Progenitor cell of endocrine pancreas (in vitro differentiated cells): ENCODE measurements at places on chromosomes 2 and 18. TPM values are rescaled to one million over a fixed set of nuclear protein-coding genes. Genes with fewer than 3 reads are reported as not detected.

DNA sequence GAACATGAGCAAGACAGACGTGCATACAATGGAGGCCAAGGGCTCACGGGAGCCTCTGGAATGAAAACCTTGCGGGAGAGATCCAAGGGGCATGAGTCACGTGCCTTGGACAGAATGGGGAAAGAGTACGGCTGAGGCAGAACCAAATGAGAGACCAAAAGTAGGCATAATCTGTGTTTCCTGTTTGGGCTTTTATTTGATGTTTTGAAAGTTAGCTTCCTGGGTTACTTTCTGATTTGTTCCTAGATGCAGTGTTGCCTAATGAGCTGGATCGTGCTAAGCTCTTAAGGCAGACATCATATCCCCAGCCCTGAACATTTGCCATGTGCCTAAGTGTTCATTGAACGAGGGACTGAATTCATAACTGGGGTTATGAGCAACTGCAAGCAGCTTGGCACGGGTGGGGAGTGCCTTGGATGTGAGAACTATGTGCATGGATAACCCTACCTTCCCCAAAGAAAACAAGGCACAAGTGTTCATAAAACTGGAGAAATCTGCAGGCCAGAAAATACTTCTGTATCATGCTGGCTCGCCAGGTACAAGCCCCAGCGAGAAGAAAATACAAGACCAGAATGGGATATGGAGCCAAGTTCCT lies 60.3 kb upstream of the RPL31 start:
- no peaks in the 10 kb centered on the region for H3K36me3 ChIP-seq
- peaks cover 18% of the 10 kb centered on the region for H3K27me3 ChIP-seq
- H3K4me3 ChIP-seq: no peak overlapping the region
- no peak overlapping the region for H3K27ac ChIP-seq
- H3K4me1 ChIP-seq: peaks cover 2% of the 10 kb centered on the region

DNA sequence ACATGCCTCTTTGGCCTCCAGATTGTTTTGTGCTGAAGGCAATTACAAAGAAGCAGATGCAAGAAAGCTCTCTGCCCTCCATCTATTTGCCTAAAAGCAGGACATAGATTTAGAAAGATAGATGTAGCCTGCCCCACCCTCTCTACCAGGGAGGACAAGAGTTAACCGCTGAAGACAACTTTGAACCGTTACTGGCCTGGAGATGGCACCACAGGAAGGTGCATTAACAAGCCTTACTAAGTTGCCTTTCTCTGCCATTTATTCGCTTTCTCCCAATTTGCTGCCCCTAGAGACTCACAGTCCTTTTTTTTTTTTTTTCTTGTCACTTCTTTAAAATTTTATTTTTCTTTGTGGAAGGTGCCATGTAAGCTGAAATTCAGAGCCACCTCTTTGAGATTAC lies 28.8 kb upstream of the RMDN2 start:
- no peaks in the 10 kb centered on the region for H3K27me3 ChIP-seq
- peaks cover 4% of the 10 kb centered on the region for H3K4me1 ChIP-seq
- peaks cover 2% of the 10 kb centered on the region for H3K36me3 ChIP-seq

GRCh38 chr2:110099038-110099425 lies 16.6 kb downstream of the MALL start:
- H3K27me3 ChIP-seq: peaks cover 3% of the 10 kb centered on the region
- H3K27ac ChIP-seq: no peak overlapping the region
- no peaks in the 10 kb centered on the region for H3K36me3 ChIP-seq

DNA sequence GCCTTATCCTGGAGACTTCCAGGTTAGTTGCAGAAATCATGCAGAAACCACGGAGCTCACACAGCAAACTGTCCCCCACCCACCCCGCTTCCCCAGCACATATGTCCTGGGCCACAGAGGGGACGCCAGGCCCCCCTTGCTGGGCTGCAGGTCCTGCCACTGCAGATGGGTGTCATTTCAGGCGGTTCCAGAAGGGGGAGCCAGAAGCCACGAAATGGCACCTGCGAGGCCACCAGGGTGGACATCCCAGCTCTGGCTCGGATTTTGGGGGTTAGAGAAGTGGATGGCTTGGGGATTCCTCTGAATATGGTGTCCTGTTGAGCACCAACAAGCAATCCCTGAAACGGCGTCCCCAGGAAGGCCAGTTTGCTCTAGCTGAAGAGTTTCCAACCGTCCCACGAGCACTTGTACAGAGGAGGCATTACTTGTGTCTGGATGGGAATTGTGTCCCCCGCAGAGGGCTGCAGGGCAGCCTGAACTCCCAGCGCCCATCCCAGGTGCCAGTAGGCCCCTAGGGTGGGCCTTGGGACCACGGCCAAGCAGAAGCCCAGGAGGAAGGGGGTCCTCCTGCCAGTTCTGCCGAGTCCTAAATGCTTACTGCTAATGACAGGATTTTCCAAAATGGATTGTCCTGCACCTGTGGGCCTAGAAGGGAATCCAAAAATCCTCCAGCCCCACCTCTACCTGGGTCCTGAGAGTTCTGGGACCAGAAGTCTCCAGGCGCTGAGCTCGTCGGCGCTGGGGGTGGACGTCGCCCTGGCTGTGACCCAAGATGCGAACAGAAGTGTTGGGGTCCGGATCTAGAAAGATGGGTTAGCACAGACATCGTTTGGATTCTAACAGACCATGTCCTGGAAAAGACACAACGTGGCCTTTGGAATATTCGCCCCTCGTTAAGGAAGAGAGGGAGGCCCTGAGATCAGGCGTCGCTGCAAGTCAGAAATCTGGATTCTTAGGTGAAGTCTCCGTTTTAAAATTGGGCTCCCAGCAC lies 14.6 kb upstream of the NFATC1 start:
- peak; percentile 80 for DNase-seq
- H3K4me3 ChIP-seq: no peak overlapping the region
- H3K4me1 ChIP-seq: no peaks in the 10 kb centered on the region
- H3K27ac ChIP-seq: no peak overlapping the region

DNA sequence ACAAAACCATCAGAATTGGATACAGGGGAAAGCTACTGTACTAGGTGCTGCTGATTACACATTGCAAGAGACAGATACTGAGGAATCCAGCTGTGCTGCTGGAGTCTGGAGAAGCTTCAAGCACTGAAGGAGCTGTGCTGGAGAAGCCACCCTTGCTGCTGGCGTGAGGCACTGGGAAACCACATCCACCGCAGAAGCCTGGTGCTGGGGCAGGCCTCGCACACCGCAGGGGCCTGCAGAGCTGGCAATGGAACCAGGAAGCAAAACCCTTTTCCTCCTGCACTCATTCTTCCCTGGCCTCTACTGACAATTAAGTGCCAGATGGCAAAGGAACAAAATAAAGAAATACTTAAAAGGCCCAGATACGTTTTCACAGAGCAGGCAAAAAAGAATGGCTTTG lies 94.4 kb upstream of the MSH6 start:
- H3K4me3 ChIP-seq: no peak overlapping the region
- no peaks in the 10 kb centered on the region for H3K4me1 ChIP-seq
- H3K27ac ChIP-seq: no peak overlapping the region

DNA sequence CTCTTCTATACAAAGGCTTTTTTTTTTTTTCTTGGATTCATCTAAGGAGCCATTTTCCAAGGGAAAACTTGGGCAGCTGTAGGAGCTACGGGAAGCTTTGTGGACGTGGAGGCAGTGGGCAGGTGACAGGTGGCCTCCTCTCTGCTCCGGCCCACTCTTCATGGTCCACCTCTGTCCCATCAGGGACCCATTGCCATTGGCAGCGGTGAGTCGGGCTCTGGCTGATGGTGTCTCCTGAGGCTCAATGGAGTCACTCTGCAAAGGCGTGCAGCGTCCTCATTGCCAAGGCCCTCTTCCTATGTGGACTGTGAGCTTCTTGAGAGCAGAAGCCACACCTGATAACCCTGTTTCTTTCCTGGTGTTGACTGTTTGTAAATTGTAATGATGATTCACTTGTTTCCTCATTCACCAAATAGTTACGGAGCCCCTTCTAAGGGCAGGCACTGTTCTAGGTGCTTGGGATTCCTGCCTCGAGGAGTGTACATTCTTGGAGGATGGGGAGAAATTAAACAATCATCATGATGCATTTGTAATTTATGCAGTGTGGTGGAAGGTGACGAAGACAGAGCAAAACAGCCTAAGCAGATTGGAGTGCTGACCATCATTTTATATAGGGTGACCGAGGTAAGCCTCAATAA lies 240.3 kb upstream of the HS6ST1 start:
- no peak for DNase-seq
- H3K4me3 ChIP-seq: no peak overlapping the region
- H3K27me3 ChIP-seq: peaks cover 17% of the 10 kb centered on the region
- H3K27ac ChIP-seq: no peak overlapping the region
- H3K36me3 ChIP-seq: no peaks in the 10 kb centered on the region
- no peaks in the 10 kb centered on the region for H3K4me1 ChIP-seq

DNA sequence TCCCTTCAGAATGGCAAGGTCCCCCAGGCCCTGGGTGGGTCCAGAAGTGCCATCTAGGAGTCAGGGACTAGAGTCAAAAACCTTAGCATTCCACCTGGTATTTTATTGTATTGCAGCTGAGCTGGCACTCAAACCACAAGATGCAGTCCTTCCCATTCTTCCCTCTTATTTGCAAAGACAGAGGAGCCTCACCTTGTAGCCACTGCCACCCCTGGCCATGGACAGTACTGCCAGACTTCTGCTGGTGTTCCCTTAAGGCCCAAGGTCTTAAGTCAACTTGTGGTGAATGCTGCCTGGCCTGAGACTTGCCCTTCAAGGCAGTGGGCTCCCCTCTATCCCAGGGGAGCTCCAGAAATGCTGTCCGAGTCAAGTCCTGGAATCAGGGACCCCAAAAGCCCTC lies 6.9 kb downstream of the UGT1A10 start:
- no peaks in the 10 kb centered on the region for H3K27me3 ChIP-seq
- no peak for DNase-seq
- H3K27ac ChIP-seq: no peak overlapping the region
- H3K36me3 ChIP-seq: no peaks in the 10 kb centered on the region

RFX8 gene
- total RNA-seq: not detected in 2 replicates
